ENCODE measurements at places on chromosomes 3 and 15.

GRCh38 chr3:32930161-32930560, 21.3 kb upstream of the CCR4 start:
- no peak for ATAC-seq

GRCh38 chr3:194399166-194399565, at the start of gene GP5:
Gene GP5, minus strand, starts transcription at chr3:194399266. Its CDS starts 984 bp downstream, at chr3:194398282.
- ATAC-seq = peak; percentile 30

- no peak for ATAC-seq
Observed at GRCh38 chr3:139505829-139506386, 29.6 kb upstream of the RBP2 start.

DNA sequence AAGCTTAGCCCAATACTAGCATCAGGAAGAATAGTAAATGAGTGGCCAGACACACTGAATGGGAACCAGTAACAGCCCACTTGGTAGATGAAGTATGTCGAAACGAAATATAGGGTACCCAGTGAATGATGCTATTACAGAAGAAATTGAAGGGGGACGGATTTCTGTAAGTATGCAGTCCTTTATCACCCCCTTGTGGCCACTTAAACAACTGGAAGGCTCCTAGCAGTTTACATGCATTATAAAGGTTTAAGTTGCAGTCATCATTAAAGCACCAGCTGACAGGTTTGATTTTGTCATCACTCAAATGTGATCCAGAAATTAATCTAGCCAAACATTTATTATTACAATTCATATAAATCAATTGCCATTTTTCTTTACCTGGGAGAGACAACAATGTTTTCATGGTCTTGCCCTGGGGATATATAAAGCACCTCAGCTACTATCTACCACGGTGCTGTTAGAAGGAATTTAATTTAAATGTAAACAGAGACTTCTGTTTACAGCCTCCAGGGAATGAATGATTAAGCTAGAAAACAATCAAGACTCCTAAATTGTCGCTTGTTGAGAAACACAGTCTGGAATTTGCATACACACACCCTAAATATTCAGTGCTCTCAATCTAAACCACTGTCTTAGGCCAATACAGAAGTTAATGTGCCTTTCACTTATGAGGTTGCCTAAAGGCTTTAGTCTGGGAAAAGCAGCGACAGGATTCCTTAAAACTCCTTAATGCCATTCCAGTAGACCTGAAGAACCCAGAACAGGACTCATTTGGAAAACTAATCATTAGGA, 7.8 kb downstream of the EIF1B start:
- ATAC-seq = peak; percentile 90

GRCh38 chr3:39869890-39870289, 60.5 kb downstream of the MYRIP start:
- no peak for ATAC-seq

- no peak for ATAC-seq
Observed at GRCh38 chr3:104005815-104006214, 1360.9 kb upstream of the ALCAM start.

- no peak for ATAC-seq
Observed at GRCh38 chr3:192550356-192550755, 177.0 kb downstream of the FGF12 start.

- no peak for ATAC-seq
Observed at GRCh38 chr15:65603559-65603958, 7.4 kb downstream of the INTS14 start.

GRCh38 chr3:127459891-127460290, 130.6 kb downstream of the TPRA1 start:
- no peak for ATAC-seq

DNA sequence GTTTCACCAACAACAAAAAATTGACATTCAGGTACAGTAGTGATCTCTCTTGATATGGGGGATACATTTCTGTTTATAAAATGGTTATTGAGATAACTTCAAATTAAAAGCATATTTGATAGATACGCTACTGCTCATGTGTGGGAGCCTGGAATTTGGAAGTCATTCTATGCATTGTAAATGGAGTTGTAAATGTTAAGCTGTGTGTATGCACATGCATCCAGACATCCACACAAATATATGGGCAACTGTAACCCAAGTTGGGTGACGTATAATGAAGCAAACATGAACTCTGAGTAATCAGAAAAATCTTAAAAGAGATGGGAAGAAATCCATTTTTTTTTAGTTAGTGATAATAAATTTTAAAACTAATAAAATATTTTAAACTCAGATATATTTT, 9.8 kb downstream of the KLHL24 start:
- ATAC-seq = no peak

- no peak for ATAC-seq
Observed at GRCh38 chr3:136938334-136938733, 19.4 kb upstream of the IL20RB start.

DNA sequence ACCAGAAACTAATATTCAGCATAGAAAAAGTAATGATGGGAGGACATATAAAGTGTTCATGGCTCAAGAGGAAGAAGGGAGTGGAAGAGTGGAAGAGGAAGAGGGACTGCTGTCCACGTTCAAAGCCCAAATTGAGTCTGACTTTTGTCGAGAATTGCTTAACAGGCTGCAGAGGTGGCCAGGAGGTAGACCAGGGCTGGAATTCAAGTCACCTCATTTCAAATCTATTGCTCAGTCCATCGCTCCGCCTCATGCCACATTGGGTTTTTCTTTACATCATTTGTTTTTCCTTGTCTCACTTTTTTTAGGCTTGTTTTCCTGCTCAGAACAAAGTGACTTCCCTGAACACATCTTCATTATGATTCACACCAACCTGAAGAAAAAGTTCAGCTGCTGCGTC, 97.0 kb downstream of the RPL39L start:
- no peak for ATAC-seq

DNA sequence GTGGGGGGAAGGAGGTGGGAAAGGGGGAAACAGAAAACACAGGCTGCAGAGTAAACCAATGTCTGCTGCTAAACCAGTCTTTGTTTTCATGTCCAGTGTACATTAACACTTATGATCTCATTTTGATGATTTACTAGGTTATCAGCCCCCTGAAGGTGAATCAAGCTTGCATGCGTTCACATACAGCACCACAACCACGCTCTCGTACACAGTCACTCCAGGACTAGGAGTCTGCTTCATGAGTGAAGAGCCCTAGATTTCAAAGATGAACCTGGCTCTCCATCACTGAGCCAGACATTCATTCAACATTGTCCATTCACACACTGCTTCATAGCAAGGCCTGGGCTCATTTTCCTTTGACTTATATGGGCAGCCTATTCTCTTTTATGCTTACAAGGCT, 51.7 kb upstream of the TRIM59 start:
- ATAC-seq = no peak

GRCh38 chr3:62376906-62377877, 3.8 kb upstream of the FEZF2 start:
- no peak for ATAC-seq

DNA sequence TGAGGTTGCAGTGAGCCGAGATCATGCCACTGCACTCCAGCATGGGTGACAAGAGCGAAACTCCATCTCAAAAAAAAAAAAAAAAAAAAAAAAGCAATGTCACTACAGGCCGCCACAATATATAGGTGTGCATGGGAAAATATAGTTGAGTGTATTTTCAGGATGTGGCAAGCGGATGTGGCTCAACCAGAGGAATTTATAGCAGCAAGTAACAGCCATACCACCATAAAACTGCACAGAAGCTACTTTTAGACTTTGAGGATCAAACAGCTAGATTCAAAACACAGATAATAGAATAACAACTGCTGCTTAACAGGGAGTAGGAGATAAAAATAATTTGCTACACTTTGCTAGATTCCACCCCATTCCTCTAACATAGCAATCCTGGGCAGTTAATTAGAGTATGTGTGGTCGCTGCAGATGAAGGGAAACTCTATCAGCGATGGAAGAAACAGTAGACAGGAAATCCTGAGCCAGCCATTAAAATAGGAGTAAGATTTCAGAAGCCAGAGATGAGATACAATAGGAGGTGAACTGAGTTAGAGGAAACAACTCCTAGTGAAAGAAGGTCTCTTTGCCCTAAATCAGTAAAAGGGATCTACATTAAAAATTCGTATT, 318.7 kb upstream of the STT3B start:
- ATAC-seq = no peak

DNA sequence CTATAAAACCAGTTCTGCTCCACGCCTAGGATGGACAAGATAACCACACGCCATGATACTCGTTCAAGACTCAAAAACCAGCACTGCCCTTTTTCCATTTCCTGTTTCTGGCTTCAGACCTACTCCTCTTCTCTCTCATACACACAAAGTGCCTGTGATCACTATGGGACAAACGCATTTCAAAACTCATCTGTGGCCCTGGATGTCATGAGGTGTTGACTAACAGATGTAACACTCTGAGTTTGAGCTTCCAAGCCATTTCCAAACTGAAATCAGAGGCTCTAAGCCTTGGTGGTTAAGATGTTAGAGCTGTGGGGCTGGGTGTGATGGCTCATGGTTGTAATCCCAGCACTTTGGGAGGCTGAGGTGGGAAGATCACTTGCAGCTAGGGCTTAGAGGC, 55.7 kb upstream of the LMOD3 start:
- no peak for ATAC-seq

DNA sequence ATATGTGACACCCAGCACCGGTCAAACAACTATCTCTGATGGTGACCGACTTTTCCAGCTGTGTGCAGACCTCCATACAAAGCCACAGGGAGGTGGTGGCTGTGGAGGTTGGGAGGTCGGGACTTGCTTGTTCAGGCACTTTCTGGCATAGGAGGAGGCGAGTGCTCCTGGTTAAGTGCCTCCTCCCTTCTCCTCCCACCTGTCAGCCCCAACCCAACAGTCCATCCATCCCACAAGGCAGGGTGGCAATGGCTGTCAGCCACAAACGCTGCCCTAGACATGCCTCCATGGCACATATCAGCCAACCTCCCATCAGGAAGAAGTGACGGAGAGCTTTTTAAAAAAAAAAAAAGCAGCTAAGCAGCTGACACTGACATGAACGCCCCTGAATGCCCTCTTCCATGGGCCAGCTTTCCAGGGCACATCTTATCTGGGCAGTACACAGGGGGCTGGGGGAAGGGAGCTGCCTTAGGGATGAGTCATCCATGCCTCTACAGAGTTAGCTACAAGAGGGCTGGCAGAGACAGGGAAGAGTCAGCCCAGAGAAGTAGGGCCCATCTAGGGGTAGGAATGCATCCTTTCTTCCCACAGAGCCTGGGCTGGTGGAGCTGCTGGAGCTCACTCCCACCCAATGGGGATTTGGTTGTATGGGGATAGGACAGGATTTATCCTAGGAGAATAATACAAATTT, 41.2 kb downstream of the CCDC12 start:
- ATAC-seq = peak; percentile 97

- ATAC-seq = no peak
Observed at GRCh38 chr3:150306906-150307305, 101.2 kb upstream of the TSC22D2 start.

- ATAC-seq = no peak
Observed at GRCh38 chr3:28623106-28623505, 274.5 kb upstream of the AZI2 start.

- ATAC-seq = no peak
Observed at GRCh38 chr3:167148136-167148535, 232.0 kb downstream of the ZBBX start.

GRCh38 chr3:129065720-129066073, 5.1 kb downstream of the GP9 start:
- no peak for ATAC-seq

GRCh38 chr3:27095553-27096222, 273.5 kb downstream of the NEK10 start:
- ATAC-seq = no peak

DNA sequence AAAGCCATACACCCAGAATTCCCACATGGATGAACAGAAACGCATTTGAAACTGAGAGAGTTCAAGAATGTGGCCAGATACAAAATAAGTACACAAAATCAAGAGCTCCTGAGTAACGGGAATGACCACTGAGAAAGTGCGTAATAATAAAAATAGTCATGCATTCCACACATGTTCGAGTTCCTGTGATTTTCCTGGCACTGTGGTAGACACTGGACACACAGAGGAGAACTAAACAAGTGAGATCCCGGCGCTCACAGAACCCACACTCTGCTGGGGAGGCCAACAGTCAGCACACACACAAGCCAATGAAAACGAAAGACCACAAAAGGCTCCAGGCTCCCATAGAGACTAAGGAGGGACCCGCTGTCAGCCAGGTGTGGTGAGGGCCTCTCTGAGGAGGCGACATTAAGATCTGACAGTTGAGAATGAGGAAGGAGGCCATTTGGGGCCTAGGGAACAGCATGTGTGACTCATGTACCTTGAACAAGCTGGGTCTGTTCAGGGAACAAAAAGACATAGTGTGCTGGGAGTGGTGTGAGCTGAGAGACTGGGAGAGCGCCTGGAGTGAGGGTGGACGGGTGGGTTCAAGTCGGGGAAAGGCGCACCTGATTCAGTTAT, 5.1 kb downstream of the FAM107A start:
- no peak for ATAC-seq

GRCh38 chr15:29090617-29091466, 178.8 kb downstream of the NSMCE3 start:
- ATAC-seq = peak; percentile 72

DNA sequence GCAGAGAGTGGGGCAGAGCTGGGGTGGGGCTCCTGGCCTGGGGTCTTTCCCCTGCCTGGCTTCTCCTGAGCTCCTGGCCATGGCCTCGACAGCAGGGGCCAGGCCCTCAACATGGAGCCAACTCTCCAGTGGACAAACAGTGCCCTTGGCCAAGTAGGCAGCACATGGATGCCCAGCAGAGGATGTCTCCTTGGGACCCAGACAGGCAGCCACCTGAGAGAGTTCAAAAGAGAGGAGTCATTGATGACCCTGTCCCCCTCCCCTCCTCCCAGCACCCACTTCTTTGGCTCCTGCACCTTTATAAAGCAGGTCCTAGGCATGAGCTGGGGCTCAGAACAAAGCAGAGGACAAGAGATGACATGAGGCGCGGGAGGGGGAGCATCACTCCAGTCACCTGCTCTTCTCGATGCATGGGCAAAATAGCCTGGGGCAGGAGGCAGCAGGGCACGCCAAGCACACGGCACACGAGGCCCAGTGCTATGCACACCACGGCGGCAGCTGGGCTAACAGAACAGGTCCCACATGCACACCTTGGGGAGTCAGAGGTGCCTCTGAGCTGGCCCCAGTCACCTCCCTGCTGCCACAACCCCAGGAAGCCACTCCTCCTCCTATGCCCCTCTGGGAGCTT, 27.4 kb downstream of the SHISA5 start:
- ATAC-seq = no peak

DNA sequence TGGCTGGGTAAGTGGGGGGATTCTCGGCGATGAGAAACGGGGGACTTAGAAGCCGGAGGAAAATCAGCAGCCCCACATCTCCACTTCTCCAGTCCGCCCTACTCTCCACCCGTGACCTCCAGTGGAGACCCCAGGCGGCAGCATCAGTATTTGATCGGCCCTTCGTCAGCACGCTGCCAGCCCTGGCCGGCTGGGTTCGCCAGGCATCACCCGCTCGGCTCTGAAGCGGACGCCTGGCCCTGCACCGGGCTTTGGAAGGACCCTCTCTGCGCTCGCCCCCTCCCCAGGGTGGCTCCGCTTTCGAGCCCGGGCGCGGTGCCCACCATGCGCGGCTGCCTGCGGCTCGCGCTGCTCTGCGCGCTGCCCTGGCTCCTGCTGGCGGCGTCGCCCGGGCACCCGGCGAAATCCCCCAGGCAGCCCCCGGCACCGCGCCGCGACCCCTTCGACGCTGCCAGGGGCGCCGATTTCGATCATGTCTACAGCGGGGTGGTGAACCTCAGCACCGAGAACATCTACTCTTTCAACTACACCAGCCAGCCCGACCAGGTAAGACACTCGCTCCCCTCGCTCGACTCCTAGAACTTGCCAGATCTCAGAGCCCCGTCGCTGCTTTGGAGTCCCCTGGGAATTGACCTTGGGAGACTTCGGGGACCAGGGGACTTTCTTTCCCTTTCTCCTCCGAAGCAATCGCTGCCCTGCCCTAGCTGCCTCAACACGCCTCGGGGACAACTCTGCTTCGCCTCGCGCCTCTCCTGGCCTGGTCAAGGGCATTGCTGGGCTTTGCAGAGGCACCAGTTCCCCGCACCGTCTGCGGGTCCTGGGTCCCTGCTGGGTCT, 561 bp downstream of the SIDT1 start:
- ATAC-seq = peak; percentile 83

All from SK-N-SH treated with all-trans-retinoic acid at 6 μM for 48 hours (cell line).